ENCODE measurements at places on chromosomes 1 and 21.

GRCh38 chr1:164961715-164962114, 394.8 kb downstream of the LMX1A start:
- no peak for DNase-seq

DNA sequence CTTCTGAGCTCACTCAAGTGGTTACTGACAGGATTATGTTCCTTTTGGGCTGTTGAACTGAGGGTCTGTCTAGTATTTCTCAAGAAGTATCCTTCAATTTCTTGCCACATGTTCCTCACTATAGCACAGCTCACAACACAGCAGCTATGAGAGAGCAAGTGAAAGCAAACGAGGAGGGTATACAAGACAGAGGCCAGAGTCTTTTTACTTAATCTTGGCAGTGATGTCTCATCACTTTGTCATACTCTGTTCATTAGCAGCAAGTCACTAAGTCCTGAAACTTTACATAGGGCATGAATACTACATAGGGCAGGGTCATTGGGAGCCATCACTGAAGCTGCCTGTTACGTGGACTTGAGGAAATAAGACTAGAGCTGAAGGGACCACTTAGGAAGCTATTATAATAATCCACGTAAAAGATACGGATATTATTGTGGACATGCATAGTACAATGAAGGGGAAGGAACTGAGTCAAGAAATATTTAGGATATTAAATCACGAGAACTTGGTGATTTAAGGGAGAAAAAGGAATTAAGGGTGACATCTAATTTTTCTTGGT, 63.7 kb downstream of the SLC30A7 start:
- no peak for DNase-seq

- no peak for DNase-seq
Measured at GRCh38 chr21:45528028-45528705, 14.1 kb downstream of the SLC19A1 start.

- no peak for DNase-seq
Measured at GRCh38 chr1:167673265-167673664, 43.2 kb downstream of the RCSD1 start.

DNA sequence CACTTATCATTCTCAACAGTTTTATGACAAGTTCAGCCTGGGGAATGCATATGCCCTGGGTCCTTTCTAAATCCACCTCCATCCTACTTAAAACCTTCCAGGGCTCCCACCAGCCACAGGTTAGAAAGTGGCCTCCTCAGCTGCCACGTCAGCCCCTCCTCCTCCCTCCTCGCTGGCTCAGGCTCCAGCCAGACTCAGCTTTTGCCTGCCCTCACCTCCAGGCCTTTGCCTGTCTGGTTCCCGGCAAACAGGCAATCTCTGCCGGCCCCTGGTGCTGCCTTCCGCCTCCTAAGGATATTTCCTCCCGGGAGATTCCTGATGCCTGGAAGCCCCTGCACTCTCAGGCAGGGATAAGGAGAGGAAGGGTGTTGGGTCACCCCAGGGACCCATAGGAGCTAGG, 9.5 kb downstream of the RHBG start:
- DNase-seq, result no peak

DNA sequence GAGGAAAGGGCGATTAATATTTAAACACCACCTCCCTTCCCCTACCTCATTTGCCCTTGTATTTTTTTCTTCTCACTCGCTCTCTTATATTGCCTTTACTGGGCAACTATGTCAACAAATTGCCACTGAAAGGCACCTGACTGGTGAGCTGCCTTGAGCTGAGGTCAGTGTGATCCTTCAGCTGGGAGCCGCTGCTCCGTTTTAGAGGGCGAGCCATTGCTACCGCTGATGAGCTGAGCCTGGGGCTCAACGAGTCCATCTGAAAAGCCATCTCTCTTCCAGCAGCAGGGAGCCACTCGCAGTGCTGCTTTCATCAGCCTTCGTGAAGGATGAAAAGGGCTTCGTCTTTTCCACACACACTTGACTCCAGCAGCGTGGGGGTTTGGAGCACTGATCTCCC, 108.0 kb upstream of the KIF26B start:
- DNase-seq, result no peak

GRCh38 chr1:234186037-234186688, 187.1 kb upstream of the COA6 start:
- DNase-seq, result no peak

GRCh38 chr21:43190544-43190943, 21.7 kb downstream of the CRYAA start:
- DNase-seq, result no peak

GRCh38 chr1:222288053-222288452, 259.9 kb downstream of the HHIPL2 start:
- DNase-seq, result no peak

- DNase-seq, result peak; percentile 93
Measured at GRCh38 chr1:223142795-223143536, at the start of gene TLR5. Gene TLR5 (minus strand): TSS chr1:223143248. CDS start chr1:223113031, 30,217 bp downstream.

Measured in NCI-H1436 (cell line).